ENCODE measurements at places on chromosomes 11 and 22.
A peak's percentile ranks its signal among the peaks of the same experiment; 100 is the strongest.

GRCh38 chr11:44377914-44378321 lies 68.0 kb upstream of the ALX4 start:
- DNase-seq, result no peak

GRCh38 chr22:17921871-17922821 lies 102.2 kb downstream of the MICAL3 start:
- DNase-seq, result no peak

DNA sequence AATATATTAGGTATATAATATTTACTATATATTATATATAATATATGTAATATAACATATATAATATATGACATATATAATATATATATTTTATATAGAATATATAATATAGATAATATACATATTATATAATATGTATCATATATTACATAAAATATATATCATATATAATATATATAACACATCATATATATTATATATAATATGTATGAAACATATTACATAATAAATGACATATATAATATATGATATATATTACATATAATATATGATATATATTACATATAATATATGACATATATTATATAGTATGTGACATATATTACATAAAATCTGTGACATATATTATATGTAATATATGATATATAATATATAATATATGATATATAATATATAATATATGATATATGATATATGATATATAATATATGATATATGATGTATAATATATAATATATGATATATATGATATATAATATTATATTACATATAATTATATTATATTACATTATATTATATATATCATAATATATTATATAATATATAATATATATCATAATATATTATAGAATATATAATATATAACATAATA lies 119.5 kb upstream of the RIMBP3 start:
- no peak for DNase-seq

DNA sequence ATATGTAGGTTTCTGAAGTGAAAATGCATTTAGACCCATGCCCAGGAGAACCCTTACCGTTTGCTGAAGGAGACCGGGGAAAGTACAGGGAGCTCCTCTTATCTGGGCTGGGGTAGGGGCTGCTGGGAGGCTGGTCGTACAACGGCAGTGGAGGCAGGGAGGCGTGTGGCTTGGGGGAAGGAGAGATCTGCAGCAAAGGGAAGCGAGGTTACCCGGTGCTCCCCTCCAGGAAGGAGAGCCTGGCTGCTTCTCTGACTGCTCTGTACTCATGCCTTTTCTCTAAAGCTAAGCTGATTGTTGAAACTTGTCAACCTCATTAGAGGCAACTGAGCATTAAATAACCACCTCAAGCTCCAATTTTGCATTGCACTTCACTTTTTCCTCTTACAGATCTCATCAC lies 27.2 kb downstream of the ATG16L2 start:
- DNase-seq, result no peak

- DNase-seq, result no peak
These were observed 72.3 kb upstream of the SEPTIN5 start for GRCh38 chr22:19641983-19642451.

DNA sequence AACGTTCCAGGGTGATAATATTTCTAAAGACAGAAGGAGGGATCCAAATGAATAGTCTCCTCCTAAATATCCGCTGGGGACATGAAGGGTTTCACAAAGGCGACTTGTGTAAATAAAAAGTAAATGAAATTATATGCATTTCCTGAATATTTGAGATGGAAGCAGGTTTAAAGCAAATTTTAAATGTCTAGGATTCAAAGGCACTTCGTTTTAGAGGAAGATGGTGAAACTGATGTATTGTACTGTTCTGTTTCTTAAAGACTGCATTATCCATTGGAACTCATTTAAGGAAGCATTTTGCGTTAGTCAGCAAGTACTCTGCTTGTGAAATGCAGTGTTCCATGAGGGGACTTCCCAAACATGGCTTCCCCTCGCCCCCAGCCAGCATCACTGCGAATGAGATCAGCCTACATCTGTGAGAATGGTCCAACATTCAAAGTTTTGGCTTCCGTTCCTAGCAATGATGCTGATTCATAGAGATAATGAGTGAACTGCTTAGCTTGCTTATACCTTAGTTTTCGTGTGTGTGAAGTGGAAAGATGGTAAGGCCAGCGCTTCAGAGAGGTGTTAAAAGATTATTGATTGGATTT lies 1.5 kb downstream of the RAB39A start:
- no peak for DNase-seq

DNA sequence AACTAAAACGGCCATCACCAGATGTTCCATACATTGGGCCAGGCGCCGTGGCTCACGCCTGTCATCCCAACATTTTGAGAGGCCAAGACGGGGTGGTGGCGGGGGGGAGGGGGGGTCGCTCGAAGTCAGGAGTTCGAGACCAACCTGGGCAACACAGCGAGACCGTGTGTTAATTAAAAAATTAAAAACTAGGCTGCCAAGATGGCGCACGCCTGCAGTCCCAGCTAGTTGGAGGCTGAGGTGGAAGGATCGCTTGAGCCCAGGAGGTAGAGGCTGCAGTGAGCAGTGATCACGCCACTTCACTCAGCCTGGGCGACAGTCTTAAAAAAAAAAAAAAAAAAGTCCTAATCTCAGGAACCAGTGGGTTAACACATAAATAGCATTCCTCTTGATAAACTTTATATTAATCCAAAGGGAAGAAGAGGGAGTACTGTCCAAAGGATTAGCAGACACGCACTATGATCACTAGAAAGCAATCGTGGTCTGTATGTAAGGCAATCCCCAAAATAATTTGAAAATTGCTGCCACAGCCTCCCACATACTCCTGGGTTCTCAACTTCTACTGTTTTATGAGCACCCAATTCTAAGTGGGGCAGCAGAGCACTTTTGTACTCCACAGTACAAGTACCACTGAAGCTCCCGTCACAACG lies 604 bp downstream of the PUS3 start:
- DNase-seq, result no peak

DNA sequence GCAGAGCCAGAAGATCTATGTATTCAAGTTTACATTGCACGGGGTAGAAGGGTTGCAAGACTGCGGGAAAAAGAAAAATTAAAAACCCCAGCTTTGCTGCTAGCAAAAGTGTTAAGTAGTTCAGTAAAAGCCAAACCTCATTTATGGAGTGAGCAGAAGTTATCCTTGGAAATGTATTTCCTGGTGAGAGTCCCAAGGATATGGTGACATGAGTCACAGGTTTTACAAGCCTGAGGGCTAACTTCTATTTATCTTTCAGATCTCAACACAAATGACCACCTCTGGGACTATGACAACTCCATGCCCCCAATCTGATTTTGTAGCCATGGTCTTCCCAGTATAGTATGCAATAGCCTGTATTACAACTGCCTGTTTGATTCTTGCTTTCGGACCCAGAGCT lies 26.1 kb downstream of the ABTB2 start:
- no peak for DNase-seq

DNA sequence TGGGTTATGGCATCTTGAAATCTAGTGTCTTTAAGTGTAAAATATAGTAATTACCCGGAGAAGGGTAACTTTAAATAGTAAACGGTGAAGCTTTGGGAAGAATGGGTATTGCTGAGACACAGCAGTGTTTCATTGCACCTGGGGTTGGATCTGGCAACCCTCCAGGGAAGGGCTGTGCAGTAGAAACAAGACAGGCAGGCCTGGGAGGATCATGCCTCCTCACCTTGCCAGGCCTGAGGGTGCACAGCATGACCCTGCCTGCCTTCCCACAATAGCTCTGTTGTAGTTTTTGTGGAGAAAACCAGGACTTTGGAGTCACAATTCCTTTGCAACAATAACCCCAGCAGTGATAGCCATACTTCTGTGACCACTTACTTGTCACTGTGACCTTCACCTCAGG lies 64.6 kb upstream of the ADSL start:
- DNase-seq, result no peak

- no peak for DNase-seq
These were observed 122.1 kb downstream of the BCR start for GRCh38 chr22:23302171-23303002.

GRCh38 chr22:35838855-35839576 lies 121.3 kb downstream of the APOL5 start:
- peak; percentile 50 for DNase-seq

- DNase-seq, result no peak
These were observed 69.6 kb downstream of the ZBTB16 start for GRCh38 chr11:114129142-114129541.

GRCh38 chr11:11574373-11575287 lies 47.2 kb downstream of the GALNT18 start:
- no peak for DNase-seq

DNA sequence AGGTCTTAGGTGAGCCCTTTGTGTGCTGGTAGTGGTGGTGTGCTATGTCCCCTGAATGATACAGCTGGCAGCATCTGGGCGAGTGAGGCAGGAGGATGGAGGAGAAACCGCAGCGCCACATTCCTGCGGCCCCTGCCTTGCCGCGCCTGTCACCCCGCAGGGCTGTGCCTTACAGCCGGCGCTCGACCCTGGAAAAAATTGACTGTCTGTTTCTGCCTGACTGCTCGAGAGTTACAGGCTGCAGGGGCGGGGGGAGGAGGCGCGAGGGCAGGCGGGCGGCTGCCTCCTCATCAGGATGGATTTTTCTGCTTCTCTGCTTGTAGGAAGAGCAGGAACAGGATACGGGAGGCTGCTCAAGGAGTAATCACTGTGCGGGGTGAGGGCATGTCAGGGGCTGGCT lies 443.4 kb downstream of the MIAT start:
- DNase-seq, result no peak

GRCh38 chr11:132631989-132632388 lies 900.3 kb downstream of the OPCML start:
- no peak for DNase-seq

DNA sequence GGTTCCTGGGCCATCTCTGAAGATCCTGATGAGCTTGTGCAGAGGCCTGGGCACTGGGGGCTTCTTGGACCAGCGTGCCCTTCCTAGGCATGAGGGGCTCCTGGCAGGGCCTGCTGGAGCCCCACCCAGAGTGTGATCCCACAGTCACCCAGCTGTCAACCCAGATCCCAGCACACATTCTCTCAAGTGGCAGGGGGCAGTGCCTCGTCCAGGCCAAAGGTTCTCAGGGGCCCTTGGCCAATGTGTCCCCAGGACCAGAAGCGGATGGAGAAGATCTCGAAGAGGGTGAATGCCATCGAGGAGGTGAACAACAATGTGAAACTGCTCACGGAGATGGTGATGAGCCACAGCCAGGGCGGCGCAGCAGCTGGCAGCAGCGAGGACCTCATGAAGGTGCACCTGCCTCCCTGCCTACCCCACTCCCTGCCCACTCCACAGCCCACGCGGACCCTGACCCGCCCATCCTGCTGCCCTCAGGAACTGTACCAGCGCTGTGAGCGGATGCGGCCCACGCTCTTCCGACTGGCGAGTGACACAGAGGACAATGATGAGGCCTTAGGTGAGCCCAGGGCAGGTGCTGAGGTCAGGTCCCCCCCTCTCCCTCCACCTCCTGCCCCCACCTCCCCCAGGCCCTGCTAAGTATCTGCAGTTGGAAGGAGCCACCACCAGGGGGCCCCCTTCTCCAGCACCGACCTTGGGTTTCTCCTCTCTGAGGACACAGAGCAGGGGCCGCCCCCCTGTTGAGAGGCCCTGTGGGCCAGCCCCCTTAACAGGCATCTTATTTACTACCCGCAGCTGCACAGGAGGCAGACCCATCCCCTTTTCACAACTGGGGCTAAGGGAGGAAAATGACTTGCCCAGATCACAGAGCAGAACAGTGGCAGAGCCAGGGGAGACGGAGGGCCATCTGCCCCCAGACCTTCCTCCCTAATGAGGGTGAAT lies 14.7 kb downstream of the GGA1 start:
- no peak for DNase-seq

GRCh38 chr11:65305501-65306268 lies 9.0 kb upstream of the CDC42EP2 start:
- DNase-seq, result no peak

DNA sequence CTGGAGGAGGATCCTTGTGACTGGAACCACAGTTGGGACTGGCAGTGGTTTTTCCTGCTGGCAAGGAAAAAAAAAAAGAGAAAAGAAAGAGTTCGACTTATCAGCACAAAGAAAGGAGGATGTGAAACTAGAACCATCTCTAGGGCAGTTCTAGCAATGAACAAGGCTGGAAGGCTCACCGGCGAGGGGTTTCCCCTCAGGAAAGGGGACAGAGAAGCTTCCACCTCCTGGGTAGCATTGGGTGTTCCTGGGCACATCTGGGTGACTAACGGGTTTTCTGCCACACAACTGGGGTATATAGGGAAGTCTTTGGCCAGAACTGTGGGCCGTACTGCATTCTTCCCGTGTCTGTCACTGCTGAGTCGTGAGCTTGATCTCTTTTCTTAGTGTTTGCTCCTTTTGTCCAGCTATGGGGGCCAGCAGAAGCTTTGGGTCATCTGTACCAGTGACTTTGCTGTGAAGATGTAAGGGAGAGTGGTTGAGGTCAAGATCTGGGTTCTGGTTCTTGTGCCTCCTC lies 109.4 kb upstream of the OR4B1 start:
- no peak for DNase-seq

DNA sequence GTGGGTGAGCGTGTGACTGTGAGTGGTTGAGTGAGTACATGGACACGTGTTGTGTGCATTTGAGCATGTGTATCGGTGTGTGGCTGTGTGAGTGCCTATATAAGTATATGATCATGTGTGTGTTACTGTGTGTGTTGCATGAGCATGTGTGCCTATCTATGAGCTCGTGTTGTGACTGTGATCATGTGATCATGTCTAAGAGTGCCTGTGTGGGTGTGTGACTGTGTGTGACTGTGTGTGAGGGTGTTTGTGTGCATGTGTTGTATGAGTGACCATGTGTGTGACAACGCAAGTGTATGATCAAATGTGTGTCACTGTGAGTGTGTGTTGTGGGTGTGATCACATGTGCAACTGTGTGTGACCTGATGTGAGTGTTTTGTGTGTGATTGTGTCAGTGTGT lies 88.8 kb downstream of the UBASH3B start:
- no peak for DNase-seq

DNA sequence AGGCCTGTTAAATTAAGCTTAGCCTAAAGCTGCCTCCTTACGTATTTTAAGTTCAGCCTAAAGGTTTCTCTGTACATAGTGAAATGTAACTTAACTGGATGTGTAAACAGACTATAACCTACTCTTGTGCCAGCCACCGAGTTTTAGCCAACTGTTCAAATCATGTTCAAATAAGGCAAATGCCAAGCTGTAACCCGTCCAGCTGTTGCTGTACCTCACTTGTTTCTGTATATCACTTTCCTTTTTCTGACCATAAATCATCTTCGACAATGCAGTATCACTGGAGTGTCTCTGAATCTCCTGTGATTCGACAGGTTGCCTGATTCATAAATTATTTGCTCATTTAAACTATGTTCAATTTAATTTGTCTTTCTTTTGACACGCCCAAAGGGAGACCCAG lies 4.0 kb upstream of the PLAAT5 start:
- DNase-seq, result no peak
